Stimulated activated CD4-positive, alpha-beta T cell treated with anti-CD3 and anti-CD28 coated beads, Interleukin-15, amount 100 ng/mL, for 48 hours (primary cell): ENCODE measurements at places on chromosomes 2 and 18.

- DNase-seq = no peak
These were observed 123.8 kb upstream of the STON1 start for GRCh38 chr2:48406116-48406515.

GRCh38 chr18:57776767-57777166, 26.3 kb downstream of the ATP8B1 start:
- no peak for DNase-seq

GRCh38 chr2:3208591-3208990, 169.0 kb downstream of the EIPR1 start:
- DNase-seq = no peak

DNA sequence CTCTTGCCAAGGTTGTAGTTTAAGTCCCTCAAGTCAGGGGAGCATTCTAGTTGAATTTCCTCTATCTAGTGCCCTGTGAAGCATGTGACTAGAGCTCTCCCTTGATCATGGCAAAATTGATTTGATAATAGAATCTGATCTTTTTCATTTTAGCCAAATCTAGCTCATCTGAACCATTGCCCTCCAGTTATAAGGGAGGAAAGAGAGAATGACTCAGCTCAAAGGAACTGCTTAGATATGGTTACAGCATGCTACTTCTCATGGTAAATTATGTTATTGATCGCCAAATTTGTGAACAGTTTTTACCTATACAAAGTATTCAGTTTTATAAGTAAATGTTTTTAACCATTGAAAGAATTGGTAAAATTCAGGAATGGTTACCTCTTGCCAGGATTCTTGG, 100.8 kb downstream of the GPR39 start:
- DNase-seq = no peak

DNA sequence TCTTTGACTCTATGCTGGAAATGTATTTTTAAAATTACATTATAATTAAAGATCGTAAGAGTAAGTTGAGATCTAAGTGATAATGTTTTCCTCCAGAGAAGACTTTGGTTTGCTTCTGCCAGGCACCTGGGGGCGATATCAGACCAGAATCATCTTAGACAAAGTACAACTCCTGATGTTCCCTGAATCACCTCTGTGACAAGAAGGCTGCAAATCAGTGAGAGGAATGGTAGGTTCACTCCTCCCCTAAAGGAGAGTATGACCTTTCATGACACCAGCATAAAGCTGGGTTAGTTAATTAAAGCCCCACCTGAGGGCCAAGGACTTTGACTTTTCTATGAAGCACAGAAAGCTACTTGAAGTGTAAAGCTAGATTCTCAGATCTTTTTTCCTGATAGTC, 114.4 kb upstream of the DTNA start:
- DNase-seq = no peak

GRCh38 chr2:134692499-134692898, 26.3 kb downstream of the TMEM163 start:
- DNase-seq = no peak

GRCh38 chr18:8288472-8289195, 320.6 kb upstream of the RAB12 start:
- DNase-seq = no peak

DNA sequence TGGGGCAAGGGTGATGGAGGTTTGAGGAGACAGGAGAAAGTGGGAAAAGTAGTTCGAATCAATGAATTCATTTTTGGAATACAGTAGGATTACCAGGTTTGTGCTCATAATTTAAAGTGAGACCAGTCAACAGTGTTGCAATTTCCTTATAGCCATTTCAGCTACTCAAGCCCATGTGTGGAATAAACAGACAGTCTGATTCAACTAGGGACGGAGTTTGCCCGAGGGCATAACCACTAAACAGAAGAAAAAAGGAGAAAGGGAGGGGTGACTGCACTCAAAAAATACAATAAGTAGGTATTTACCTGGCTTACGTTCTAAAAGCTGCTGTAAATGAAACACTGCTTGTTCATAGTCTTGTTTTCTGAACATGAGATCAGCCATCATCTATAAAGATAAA, 55.2 kb downstream of the TTC21B start:
- DNase-seq = no peak

- DNase-seq = no peak
These were observed 12.2 kb downstream of the XDH start for GRCh38 chr2:31402388-31402787.

DNA sequence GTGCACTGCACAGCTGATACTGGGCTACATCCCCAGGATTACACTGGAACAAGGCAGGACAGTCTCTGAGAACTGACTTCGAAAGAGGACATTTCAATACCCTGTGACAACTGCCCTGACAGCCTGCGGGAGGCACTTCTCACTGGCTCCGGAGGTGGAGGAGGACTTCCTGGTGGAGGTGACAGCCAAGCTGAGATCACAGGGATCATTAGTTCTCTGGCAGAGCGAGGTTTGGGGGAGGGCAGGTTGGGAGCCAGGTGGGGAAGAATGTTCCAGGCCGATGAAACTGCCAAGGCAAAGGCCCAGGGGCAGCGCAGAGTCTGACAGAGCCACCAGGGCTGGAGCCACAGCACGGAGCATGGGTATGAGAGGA, 28.0 kb upstream of the NPAS2 start:
- DNase-seq = no peak

DNA sequence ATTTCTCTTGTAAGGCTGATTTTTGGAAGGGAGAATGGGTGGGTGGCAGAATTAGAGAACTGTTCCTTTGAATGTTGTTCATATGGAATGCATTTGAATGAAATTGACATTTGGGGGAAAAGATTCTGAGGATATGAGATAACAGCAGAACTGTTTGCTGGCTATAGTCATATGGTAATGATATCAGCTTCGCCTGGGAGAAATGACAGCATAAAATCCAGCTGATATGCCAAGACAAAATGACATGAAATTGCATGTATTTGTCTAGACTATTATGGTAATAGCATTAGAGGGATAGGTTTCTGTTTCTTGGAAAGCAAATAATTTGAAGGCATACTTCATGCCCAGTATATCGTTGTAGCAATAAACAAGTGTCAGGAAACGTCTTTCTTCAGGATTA, 150.8 kb upstream of the SPATS2L start:
- DNase-seq = no peak
